Endothelial cell (in vitro differentiated cells): ENCODE measurements at places on chromosomes 11 and 22.

DNA sequence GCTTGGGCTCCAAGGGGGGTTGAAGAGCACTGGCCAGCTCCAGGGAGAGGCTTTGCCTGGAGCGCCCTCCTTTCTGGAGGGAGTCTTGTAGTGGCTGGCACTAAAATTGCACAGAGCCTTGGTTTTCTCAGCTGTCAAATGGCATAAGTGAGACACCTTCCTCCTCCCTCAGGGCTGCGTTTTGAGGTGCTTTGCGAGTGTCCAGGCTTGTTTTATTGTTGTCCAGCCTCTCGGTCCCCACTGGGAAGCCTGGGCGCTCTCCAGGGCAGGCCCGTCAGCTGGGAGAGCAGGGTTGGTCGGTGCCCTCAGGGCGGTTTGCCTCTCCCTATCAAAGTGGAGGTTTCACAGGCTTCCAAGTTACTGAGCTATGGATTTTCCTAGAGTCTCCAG is 149.3 kb upstream of the B3GAT1 start:
- no peak for DNase-seq

DNA sequence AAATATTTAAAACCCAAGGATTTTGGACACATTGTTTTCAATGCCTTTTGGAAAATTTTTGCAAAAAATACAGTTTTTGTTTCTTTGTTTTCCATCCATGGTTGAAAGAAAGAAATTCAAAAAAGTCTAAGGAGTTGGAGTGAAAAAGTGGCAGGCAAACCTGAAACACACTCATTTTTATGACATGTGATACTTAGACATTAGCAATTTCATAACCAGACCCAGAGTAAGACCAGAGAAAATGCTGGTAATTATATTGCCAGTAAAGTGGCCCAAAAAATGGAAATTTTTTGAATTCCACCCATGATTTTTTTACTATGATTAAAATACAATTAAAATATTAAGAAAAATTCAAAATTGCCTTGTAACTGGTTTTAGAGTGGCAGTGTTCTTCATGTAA is 128.2 kb downstream of the SLC17A6 start:
- DNase-seq, result no peak

GRCh38 chr11:468493-468892 is 18.4 kb downstream of the PTDSS2 start:
- DNase-seq, result no peak

DNA sequence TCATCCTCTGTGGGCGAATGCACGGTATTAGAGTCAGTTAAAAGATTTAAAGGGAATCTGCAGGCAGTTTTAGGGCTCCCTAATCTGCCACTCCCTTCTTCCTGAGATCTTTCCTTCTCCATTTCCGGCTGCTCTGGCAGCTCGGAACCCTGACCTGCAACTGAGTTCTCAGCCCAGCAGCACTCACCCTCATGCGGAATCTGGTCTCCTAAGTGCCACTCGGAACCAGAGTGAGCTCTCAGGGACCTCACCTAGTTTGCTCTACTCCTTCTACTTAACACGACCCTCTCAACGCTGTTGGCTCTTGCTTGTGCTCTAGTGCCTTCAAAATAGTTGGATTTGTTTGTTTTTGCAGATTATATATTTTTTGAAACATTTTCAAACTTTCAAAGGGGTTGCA is 19.3 kb upstream of the IL10RA start:
- no peak for DNase-seq

DNA sequence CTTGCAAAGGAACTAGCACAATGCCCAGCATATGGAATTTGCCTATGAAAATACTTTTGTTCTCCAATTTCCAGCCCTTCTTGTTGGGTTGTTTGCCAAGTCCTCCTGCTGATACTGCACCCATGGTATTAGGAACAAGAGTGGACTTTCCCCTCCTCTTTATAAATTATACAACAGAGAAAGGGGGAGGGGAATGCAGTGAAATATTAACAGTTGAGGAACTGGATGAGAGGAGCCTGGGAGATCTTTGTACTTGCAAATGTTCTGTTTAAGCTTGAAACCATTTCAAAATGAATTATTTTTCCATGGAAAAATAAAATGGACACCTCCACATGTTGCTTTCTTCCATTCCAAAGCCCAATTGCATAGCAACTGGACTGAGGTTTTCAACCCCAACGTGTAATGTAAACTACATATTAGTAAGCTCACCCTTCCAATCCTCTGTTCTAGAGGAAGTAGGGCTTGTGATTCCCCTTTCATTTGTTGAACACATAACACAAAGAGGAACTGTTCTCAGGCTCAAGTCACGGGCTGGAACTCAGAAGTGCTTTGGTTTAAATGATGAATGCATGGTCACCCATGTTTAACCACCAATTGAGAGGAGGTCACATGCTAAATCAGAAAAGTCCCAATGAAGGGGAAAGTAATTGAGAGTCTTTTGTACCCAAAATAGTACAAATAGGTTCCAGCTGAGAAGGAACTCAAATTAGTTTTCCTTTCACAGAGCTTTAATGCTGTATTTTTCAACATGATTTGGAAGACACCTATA is 66.2 kb upstream of the ZC3H12C start:
- DNase-seq, result no peak

GRCh38 chr11:6693342-6694228 is 10.4 kb upstream of the MRPL17 start:
- no peak for DNase-seq
